ENCODE measurements at places on chromosomes 6 and 20.

DNA sequence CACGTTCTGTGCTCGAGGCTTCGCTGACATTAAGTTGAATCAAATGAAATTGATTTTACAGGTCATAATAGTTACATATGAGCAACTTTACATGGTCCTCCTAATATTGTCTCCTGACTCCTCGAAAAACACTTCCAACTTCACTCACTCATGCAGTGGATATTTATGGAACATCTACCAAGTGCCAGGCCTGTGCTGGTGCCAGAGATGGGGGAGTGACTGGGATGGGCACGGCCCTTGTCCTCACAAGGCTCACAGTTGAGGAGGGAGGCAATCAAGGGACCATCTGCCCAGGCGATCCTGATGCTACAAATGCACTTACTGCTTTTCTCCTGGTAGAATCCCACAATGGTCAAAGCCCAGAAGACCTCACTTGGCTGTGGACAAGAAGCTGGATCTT lies 426.4 kb downstream of the PREX1 start:
- DNase-seq = no peak

GRCh38 chr6:137167702-137168377 lies 5.6 kb downstream of the IL22RA2 start:
- DNase-seq = no peak

- no peak for DNase-seq
Observed at GRCh38 chr20:59247731-59248684, 52.4 kb upstream of the EDN3 start.

- DNase-seq = no peak
Observed at GRCh38 chr20:41178904-41179432, 41.6 kb downstream of the PLCG1 start.

DNA sequence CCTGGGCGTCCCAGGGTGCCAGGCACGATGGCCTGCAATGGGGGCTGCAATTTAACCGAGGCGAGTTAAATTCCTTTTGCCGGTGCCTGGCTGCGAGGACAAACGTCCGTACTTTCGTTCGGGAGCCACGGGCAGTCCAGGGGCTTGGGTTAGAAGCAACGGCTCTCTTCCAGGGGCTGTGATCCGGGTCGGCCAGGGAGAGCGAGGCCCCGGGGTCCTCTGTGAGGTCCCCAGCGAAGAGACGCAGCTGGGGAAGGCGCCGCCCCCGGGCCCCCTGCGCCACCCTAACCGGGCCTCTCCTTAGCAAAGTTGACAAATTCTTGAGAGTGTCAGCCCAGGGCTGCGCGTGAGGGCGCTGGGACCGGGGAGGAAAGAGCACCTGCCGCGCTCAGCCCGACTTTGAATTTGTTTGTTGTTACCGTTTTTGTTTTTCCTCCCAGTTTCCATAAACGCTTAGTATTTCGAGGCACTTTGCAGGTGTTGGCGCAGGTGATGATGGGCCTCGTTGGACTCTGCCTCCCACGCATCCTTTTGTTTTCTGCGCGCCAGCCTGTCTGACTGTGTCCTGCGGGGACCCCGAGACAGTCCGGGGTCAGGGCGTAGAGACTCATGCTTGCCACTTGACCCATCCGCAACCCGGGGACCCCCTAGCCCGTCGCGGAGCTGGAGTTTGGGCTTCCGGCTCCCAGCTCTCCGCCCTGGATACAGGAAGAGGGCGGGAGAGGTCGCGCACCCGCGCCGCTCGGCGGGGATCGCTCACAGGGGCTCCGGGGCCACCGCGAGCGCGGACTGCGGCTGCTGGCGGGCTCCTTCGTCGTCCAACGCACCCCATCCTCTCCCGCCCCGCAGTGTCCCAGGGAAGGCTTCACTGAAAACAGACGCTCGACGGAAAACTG lies 5.8 kb downstream of the OLIG3 start:
- DNase-seq = no peak

DNA sequence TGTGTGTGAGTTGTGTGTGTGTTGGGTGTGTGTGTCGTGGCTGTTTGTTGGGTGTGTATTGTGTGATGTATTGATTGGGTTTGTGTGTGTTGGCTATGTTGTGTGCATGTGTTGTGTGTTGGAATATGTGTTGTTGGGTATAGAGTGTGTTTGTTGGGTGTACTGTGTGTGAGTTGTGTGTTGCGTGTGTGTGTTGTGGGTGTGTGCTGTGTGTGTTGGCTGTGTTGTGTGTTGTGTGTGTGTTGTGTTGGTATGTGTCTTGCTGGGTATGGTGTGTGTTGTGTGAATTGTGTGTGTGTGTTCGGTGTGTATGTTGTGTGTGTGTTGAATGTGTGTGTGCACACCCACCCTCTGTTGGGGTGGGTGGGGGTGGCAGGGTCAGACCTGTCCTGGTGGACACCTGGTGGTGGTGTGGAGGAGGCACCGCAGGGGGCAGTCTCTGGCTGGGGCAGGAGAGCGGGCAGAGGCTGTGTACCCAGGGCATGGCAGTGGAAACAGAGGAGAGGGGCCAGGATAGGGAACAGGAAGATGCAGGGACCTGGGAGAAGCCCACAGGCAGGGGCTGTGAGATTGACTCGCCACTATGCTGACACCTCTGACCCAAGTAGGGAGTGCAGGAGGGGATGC lies 25.5 kb upstream of the PXDC1 start:
- no peak for DNase-seq

- no peak for DNase-seq
Observed at GRCh38 chr20:32894711-32895355, 36.1 kb downstream of the EFCAB8 start.

DNA sequence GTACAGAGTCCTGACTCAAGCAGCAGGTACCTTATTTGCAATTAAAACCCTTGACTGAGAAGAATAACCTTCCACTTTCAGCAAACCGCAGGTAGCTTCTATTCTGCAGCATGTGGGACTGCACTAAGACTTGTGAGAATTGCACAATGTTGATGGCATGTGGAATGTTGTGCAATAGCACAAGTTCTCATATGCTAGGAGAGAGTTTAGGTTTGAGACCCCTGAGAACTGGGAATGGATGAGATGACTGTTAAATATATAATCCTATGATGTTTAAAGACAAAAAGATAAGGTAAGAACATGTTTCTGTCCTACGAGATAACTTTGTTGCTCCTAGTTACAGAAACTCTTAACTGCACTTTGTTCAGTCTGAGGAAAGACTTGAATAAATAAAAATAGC lies 194.6 kb downstream of the OTOR start:
- DNase-seq = no peak

GRCh38 chr6:13924949-13925881 lies at the start of gene RNF182:
TSS of gene RNF182 (plus strand) at chr6:13924952. CDS start at chr6:13977120, 52,168 bp downstream.
- DNase-seq = no peak

GRCh38 chr6:91433660-91434534 lies 847.0 kb upstream of the MAP3K7 start:
- no peak for DNase-seq

- no peak for DNase-seq
Observed at GRCh38 chr6:145349950-145350510, 385.3 kb downstream of the EPM2A start.

- DNase-seq = no peak
Observed at GRCh38 chr6:113632220-113632864, 224.8 kb upstream of the MARCKS start.

- no peak for DNase-seq
Observed at GRCh38 chr20:61634376-61635145, 382.5 kb downstream of the CDH4 start.

- DNase-seq = no peak
Observed at GRCh38 chr6:137904822-137905617, 38.0 kb downstream of the TNFAIP3 start.

- no peak for DNase-seq
Observed at GRCh38 chr20:31572042-31572700, 32.9 kb upstream of the ID1 start.

GRCh38 chr6:125346926-125347563 lies 45.3 kb upstream of the HDDC2 start:
- DNase-seq = no peak

DNA sequence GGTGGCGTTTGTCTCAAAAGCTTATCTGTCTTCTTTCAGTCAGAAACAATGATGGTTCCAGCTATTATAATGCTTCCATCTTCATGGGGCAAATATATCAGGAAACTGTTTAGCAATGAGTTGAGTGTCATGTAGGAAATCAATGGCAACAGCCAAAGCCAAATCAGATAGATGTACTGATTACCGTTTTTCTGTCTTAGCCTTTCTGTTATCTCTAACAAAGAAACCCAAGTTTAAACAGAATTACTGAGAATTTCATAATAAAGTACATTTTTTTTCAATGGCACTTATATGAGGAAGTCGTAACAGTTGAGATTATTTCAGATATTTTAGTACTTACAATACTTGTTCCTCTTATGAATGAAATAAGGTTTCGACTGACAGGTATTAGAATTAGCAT lies 1.2 kb downstream of the NOX3 start:
- DNase-seq = no peak

DNA sequence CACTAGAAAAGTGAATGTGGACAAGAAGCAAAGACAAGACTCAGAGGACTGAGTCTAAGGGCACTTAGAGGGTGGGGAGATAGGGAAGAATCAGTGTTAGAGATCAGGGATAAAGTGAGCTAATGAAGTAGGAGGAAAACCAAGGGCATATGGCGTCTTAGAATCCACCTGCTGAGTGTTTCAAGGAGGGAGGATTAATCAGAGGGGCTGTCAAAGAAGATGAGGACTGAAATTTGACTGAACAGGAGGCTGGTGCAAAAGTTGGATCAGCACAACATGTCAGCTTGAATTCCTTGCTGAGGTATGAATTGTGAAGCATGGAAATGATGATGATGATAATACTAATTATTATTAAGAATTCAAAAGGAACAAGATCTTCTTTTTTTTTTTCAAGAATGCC lies 39.4 kb downstream of the PLCB4 start:
- no peak for DNase-seq
